RWPE2 (cell line): ENCODE measurements at places on chromosomes 6 and 20.

GRCh38 chr20:59948828-59949720 is 8.9 kb downstream of the FAM217B start:
- no peaks in the 10 kb centered on the region for H3K4me1 ChIP-seq
- no peak overlapping the region for H3K4me3 ChIP-seq
- H3K27ac ChIP-seq: peak overlapping the region; percentile 0
- no peak for DNase-seq

DNA sequence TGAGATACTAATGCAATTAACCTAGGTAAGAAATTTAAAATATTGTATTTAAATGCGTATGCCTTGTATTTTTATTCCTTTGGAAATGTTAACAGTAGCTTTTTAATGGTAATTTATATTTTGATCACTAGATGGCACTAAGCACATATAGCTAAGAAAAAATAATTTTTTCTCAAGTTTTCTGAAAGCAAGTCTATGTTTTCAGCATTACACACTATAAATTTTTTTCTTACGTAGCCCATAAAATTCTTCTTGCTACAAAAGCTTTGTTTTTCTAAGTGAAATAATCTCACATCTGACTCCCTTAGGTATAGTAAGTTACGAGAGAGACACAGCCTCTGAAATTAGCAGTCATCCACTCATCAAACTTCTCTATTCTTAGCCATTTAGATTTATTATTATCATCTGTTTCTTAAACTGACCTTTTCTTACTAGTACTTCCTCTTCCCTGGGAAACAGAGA is 35.7 kb downstream of the TSPYL4 start:
- H3K36me3 ChIP-seq: peaks cover 1% of the 10 kb centered on the region; the same call in 1 of the 2 replicates
- peaks cover 14% of the 10 kb centered on the region for H3K4me1 ChIP-seq
- no peak overlapping the region for H3K27ac ChIP-seq
- no peak for DNase-seq
- H3K27me3 ChIP-seq: no peaks in the 10 kb centered on the region
- H3K4me3 ChIP-seq: no peak overlapping the region

DNA sequence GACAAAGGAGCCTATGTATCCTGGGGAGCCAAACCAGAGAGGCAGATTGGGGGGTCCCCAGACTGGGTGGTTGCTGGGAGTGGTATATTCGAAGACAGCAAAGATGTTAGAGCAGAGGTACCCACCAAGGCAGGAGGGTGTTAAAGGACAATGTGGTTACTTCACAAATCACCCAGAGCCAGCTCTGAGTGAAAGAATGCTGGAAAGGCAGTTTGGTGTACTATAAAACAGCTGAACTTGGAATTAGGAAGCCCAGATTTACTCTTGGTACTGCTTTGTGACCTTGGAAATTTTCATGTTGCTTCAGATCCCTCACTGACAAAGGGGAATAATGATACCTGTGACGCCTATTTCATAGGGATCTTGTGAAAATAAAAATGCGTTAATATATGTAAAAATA is 121.6 kb downstream of the CD164 start:
- H3K27ac ChIP-seq: no peak overlapping the region
- H3K4me3 ChIP-seq: no peak overlapping the region
- H3K4me1 ChIP-seq: peaks cover 8% of the 10 kb centered on the region
- DNase-seq: no peak
- no peaks in the 10 kb centered on the region for H3K36me3 ChIP-seq
- no peaks in the 10 kb centered on the region for H3K27me3 ChIP-seq

DNA sequence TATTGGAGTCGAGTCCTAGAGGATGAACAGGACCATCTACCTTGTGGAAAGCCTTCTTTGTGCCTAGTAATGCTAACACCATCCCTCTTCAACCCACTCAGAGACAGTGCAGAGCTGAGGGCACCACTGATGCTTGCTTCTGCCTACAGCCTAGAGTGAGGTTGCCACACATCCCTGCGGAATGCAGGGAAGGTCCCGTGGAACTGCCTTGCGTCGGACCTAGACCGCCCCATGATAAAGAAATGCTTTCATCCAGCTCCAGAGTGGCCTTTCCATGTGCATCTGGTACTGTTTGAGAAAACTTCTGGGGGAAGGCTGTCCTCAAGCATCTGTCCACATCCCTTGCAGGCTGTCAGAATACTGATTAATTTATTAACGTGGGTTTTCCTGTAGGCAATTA is 168.4 kb downstream of the PHACTR1 start:
- H3K36me3 ChIP-seq: no peaks in the 10 kb centered on the region
- H3K27ac ChIP-seq: no peak overlapping the region
- no peaks in the 10 kb centered on the region for H3K27me3 ChIP-seq
- no peak for DNase-seq
- no peaks in the 10 kb centered on the region for H3K4me1 ChIP-seq
- H3K4me3 ChIP-seq: no peak overlapping the region

DNA sequence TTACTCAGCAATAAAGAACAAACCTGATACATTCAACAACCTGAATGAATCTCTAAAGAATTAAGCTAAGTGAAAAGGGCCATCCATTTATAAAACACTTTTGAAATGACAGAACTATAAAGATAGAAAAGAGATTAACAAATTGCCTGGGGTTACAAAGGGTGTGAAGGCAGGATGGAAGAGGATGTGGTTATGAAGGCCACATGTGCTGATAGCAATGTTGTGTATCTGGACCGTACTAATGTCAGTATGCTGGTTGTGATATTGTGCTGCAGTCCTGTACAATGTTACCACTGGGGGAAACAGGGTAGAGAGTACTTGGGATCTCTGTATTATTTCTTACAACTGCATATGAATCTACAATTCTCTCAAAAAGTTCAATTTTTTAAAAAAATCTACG is 36.4 kb downstream of the ELOVL5 start:
- H3K4me3 ChIP-seq: no peak overlapping the region
- H3K4me1 ChIP-seq: peaks cover 44% of the 10 kb centered on the region
- no peaks in the 10 kb centered on the region for H3K36me3 ChIP-seq
- no peak for DNase-seq

DNA sequence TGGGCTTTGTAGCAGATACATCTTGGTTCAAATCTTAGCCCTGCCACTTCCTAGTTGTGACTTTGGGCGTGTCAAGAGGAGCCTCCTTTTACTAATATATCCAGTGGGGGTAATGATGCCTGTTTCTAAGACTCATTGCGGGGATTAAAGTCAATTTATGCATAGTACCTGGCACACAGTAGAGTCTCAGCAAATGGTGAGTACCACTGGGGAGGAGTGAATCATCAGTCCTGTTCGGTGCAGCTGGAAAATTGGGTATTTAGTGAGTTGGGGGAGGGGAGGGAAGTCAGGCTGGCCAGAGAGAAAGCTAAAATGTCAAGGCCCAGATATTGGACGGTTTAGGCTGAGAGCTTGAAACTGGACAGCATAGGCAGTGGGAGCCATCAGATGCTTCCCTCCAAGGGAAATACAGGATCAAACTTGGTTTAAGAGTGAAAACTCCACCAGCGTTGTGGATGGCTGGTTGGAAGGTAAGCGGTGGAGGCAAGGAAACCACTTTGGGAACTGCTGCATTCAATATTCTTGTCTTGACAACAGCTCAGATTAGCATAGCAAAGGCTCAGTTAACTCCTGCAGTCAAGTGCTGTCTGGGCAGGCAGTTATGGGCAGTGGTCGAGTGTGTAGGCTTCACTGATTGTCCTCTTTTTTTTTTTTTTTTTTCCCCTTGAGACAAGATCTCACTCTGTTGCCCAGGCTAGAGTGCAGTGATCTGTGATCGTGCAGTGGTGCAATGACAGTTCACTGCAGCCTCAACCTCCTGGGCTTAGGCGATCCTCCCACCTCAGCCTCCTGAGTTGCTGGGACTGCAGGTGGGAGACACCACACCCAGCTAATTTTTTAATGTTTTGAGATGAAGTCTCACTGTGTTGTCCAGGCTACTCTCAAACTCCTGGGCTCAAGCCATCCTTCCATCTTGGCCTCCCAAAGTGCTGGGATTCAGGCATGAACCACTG is 12.9 kb downstream of the PPP1R16B start:
- H3K4me1 ChIP-seq: no peaks in the 10 kb centered on the region
- no peak overlapping the region for H3K4me3 ChIP-seq
- peak; percentile 41 for DNase-seq

- H3K4me3 ChIP-seq: no peak overlapping the region
- H3K4me1 ChIP-seq: no peaks in the 10 kb centered on the region
- H3K36me3 ChIP-seq: no peaks in the 10 kb centered on the region
- no peak for DNase-seq
- no peak overlapping the region for H3K27ac ChIP-seq
- H3K27me3 ChIP-seq: no peaks in the 10 kb centered on the region
These were observed 16.6 kb upstream of the SCML4 start for GRCh38 chr6:107840636-107841274.

GRCh38 chr20:57693002-57693582 is 16.7 kb downstream of the PMEPA1 start:
- peak overlapping the region; percentile 100 for H3K27ac ChIP-seq
- no peak overlapping the region for H3K4me3 ChIP-seq
- H3K27me3 ChIP-seq: no peaks in the 10 kb centered on the region
- H3K4me1 ChIP-seq: peaks cover 94% of the 10 kb centered on the region
- H3K36me3 ChIP-seq: peaks cover 63% of the 10 kb centered on the region

DNA sequence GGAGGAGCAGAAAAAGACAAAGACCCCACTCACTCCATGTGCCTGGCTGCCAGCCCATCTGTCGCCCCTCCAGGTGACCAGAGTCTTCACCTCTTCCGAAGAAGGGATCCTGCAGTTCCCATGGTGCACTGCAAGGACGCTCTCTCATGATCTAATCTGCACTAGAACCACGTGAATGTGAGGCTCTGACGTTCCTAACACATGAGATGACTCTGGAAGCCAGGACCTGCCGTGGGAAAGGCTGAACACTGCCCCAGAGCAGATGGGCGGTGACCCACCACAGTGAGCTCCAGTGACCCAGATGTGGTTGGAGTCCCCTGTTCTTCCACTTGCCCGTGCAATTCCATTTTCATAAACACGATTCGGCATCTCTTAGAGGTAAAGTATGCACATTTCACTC is 39.6 kb upstream of the PDE10A start:
- no peak for DNase-seq
- H3K4me1 ChIP-seq: no peaks in the 10 kb centered on the region
- H3K27me3 ChIP-seq: no peaks in the 10 kb centered on the region
- H3K4me3 ChIP-seq: no peak overlapping the region
- no peak overlapping the region for H3K27ac ChIP-seq

- H3K27me3 ChIP-seq: no peaks in the 10 kb centered on the region
- H3K4me1 ChIP-seq: peaks cover 12% of the 10 kb centered on the region
- peak overlapping the region; percentile 62 for H3K27ac ChIP-seq
- H3K4me3 ChIP-seq: no peak overlapping the region
These were observed 15.6 kb downstream of the ILRUN start for GRCh38 chr6:34680802-34681515.

DNA sequence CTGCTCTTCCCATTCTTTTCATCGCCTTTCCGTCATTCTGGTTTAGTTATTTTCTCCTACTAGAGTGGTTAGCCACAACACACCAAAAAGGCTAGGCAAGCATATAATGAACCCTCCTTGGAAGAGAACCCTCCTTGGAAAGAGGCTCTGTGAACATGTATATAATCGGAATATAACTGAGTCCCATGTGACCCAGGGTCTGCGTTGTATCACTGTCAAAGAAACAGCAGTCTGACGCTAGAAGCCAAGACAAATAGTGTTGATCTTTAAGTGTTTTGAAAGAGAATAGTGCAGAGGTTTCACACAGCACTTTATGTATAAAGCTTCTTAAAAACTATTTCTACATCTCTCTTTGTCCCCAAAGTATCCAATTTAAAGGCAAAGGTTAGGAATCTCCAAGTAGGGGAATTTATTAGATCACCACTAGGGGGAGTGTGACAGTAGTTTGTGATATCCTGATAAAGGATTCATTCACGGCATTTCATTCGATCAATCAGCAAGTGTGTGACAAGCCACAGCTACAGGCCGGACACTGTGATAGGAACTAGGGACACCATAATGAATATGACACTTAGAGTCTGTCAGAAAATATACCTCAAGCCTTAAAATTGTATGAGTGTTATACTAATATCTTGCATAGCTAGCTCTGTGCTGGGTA is 395.3 kb downstream of the CD109 start:
- no peaks in the 10 kb centered on the region for H3K27me3 ChIP-seq
- H3K36me3 ChIP-seq: no peaks in the 10 kb centered on the region
- DNase-seq: no peak

- H3K36me3 ChIP-seq: no peaks in the 10 kb centered on the region
- H3K4me3 ChIP-seq: no peak overlapping the region
- no peaks in the 10 kb centered on the region for H3K27me3 ChIP-seq
- no peaks in the 10 kb centered on the region for H3K4me1 ChIP-seq
- no peak overlapping the region for H3K27ac ChIP-seq
These were observed 154.5 kb downstream of the MYLK4 start for GRCh38 chr6:2596222-2596621.

GRCh38 chr6:131368198-131368911 is 204.7 kb upstream of the ARG1 start:
- H3K27ac ChIP-seq: no peak overlapping the region
- H3K27me3 ChIP-seq: no peaks in the 10 kb centered on the region
- H3K36me3 ChIP-seq: no peaks in the 10 kb centered on the region
- no peak for DNase-seq
- no peak overlapping the region for H3K4me3 ChIP-seq
- no peaks in the 10 kb centered on the region for H3K4me1 ChIP-seq

DNA sequence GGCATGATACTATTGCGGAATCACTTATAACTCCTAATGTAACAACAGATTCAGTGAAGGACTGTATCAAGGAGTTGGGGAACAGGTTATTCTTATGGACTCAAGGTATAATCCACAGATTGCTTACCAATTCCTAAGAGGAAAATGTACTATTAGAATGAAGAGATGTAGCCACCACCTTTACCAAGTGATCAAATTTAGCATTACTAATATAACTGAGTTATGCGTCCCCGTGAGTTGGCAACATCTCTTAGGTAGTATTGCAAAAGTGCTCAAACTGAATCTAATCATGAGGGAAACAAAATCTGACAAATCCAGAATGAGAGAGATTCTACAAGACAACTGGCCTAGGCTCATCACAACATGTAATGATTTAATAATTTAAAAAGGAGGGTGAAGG is 777 bp upstream of the SNRNP48 start:
- no peaks in the 10 kb centered on the region for H3K27me3 ChIP-seq
- peak overlapping the region; percentile 37 for H3K27ac ChIP-seq
- DNase-seq: no peak
- H3K4me1 ChIP-seq: peaks cover 30% of the 10 kb centered on the region
- H3K4me3 ChIP-seq: no peak overlapping the region

DNA sequence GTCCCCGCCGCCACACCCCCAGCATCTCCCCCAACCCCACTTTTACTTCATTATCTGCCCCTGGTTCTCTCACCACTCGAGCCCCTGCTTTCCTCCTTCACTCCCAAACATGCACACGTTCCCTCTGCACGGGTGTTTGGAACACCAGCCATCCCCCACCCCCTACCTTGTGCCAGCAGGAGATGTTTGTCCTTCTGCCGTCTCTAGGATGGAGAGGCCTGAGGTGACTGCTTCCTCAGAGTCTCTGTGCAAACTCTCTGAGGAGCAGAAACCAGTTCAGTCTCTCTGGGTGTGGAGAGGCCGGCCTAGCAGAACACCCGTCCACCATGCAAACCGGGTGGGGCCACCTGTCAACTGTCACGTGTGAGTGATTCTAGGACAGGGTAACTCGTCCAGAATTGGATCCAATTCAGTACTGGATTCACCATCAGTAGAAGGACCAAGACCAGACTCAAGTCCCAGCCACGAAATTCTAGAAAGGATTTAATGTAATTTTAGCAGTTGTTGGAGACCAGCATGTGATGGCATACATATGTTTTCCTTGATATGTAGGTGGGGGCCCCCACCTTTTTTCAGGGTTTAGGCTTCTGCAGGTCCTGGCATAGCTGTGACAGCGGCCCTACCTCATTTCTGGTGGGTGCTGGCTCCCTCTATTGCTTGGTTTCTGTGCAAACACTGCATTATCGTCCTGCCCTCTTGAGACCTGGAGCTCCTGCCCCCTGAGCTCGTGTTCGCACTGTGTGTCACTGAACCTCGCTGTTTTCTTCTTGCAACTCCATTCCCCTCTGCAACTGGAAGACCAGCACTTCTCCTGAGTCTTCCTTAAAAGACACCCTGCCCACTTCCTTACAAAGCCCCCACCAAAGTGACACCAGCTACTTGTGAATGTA is at the start of gene RAET1E:
Gene RAET1E (minus strand): TSS at position 259 of the 890 bp plus-strand sequence. CDS start 7,212 bp downstream, outside the sequence.
- H3K4me1 ChIP-seq: peaks cover 46% of the 10 kb centered on the region
- peak within 1 kb of the TSS; percentile 87 for H3K27ac ChIP-seq
- no peaks in the 10 kb centered on the region for H3K27me3 ChIP-seq
- DNase-seq: no peak
